ENCODE measurements at places on chromosomes 6 and 20.

DNA sequence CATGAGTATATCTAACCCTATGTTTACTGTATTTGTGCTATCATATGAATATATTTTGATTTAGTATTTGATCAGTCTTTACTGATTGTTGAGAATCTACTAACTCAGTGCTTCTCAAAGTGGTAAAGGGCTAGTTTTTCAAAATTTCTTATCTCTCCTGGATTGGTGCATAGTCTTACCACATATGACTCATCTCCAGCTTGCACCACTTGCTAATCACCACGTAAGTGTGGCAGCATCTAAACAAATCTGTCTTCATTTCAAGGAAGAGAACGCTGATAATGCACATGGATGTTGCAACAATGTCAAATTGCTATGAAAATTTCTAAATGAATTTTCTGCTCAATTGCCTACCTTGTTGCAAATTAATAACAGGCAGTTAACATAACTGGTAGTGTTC lies 299.5 kb downstream of the PAX1 start:
- no peak for DNase-seq

GRCh38 chr6:168368066-168368820 lies 48.7 kb upstream of the DACT2 start:
- DNase-seq = no peak

DNA sequence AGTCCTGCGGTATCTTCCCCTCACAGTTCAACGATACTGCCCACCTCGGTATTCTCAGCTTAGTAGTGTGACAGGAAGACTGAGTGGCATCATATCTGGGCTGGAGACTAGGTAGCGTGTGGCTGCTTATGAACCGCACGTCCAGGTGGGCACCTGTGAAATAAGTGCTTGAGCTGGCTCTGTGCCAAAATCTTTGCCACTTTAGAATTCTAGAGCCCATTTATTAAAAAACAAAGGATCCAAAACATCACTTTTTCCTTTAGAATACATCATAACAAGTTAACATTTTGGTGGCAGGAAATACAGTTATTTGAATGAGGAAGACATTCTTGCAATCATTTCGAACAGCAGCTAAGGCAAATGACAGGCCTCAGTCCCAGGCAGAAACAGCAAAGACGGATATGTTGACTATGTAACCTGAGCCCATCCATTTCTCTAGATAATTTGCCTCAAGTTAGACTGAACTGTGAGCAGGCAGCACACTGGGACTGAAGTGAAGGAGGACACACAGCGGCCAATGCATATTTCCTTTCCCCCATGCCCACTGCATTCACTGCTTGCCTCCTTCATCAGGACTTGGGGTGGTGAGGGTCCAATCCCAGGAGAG lies 136.6 kb downstream of the GMDS start:
- DNase-seq = no peak

DNA sequence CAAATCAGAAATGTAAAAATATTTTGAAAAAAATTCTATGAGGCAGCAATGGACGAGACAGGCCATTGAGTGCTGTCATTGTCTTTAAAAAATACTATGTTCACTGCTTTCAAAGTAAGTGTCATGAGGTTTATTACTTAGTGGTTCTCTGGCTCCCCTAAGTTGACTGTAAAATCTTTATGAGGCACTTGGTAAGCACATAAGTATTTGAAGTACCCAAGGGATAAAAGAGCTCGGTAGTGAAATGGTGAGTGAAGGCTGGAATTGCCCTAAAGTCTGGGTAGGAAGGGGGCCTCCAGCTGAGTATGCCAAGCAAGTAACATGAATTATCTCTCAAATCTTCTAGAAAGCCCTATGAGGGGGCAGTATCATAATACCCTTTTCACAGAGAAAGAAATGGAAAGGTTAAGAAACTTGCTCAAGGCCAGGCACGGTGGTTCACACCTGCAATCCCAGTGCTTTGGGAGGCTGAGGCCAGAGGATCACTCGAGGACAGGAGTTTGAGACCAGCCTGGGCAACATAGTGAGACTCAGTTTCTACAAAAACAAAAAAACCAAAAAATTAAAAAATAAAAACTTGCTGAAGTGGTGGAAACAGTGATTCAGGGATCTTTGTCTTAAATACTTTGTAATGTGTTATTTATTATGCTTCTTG lies 5.5 kb upstream of the CTCFL start:
- no peak for DNase-seq

DNA sequence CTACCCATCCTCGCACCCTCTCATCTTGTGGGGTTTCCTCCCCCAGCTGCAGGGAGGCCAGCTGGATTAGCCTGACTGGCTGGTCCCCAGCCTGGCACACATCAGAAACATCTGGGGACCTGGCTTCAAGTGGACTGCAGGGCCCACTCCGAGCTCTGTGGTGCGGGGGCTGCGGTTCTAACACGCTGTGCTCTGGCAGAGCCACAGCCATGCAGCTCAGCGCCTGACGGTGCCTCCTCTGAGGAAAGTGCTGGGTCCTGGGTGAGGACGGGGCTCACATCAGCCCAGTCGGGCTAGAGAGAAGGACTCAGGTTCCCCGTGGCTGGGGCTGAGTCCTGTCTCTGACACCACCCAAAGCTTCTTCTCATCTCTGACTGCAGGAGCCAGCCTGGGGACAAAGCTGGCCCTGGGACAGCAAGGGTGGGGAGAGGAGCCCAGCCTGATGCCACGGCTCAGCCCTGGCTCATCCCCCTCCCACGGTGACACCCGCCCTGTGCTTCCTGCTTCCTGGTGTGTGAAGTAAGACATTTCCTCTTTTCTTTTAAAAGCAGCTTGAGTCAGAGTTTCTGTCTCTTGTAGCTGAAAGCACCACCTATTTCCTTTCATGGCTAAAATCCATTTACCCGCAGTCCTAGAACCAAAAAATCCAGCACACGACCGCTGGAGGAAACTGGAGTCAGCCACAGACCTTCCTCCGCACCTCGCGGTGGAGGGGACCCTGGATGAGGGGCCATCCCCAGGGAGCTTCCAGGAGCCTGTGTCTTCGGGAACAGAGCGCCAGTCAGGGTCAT lies 127.4 kb upstream of the AFDN start:
- no peak for DNase-seq

- no peak for DNase-seq
Measured at GRCh38 chr20:12906361-12906760, 102.4 kb upstream of the SPTLC3 start.

DNA sequence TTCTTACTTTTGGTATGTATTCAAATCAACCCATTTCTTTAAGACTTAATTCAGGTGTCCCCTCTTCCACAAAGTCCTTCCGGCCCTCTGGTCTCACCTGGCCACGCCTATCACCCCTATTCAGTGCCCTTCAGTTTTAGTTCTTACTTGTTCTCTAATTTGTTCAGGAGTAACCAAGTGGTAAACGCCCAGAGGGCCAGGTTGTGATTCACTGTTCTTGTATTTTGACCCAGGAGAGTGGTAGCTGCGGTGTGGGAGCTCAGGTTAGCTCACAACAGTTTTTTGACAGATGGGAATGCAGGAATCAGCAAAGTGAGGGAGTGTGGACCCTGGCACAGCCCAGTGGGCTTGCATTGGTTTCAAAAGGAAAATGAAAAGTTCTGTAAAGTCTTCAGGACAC lies 81.7 kb upstream of the RIPOR2 start:
- no peak for DNase-seq

DNA sequence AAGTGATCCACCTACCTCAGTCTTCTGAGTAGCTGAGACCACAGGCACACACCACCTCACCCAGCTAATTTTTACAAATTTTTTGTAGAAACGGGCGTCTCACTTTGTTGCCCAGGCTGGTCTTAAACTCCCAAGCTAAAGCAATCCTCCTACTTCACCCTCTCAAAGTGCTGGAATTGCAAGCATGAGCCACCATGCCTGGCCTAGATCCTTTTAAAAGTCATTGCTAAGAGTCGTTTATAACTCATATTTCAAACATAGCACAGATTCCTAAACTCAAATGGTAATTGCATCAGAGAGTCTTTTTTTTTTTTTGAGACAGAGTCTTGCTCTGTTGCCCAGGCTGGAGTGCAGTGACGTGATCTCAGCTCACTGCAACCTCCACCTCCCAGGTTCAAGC lies 7.7 kb upstream of the SAMHD1 start:
- DNase-seq = no peak

- DNase-seq = no peak
Measured at GRCh38 chr20:20450521-20450920, 82.6 kb downstream of the INSM1 start.

DNA sequence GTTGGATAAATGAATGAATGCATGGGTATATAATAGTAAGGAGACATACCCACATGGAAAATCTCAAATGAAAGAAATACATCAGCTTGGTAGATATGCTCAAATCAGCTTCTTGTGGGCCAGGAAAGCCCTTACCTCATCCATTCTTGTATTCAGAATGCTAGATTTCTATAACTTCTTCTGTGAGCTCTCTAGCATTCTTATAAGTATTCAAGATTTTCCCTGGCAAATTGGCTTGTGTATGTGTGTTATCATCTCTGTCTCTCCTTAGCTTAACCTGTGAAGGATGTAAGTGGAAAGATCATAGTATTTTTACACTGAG lies 100.8 kb downstream of the OR2B2 start:
- DNase-seq = no peak

DNA sequence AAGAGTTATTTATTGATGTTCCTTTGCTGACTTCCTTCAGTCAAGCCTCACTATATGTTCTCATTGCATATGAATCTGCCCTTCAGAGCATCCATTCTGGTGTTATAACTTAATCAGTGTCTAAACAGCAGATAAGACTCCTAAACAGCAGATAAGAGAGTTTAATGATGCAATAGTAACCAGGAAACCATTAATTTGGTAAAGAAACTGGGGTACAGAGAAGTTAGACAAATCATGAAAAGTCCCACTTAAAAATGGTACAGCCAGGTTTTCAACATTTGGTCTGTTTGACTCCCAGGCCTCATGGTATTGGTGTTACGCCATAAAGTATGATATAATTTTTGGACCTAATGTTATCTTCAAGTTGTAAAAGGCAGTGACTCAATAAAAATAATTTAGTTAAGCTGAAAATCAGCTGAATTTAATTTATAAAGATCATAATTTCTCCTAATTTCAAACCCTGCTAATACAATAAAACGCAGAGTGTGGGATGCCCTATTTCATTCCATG lies 127.4 kb upstream of the DST start:
- DNase-seq = no peak

DNA sequence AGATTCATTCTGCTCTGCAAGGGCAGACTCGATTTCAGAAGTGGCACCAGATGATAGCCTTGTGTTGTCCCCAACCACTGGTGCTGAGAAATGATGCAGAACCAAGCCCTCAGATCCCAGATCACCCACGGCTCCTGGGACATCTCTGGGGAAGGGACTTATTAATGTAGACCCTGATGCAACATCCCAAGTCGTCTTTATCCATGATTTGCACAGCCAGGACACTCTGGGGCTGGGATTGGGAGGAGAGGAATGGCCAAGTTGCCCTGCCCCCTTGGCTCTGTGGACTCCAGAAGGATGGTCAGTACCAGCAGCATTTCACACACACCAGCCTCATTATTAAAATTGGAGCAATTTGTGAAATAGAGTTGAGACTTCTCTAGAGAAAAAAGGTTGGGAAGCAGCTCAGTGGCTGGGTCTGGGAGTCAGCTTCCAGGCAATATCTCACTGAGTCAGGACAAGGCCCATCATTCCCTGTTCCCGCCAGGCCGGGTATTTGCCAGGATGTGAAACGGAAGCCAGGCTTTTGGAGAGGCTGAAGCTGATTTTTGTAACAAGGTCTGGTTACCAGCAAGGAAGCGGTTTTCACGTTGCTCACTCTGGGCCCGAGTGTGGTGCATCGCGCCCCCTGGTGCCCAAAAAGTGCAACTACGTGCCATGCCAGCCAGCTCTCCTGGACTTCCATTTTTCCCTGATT lies 67.4 kb downstream of the ZBTB2 start:
- DNase-seq = peak; percentile 90

GRCh38 chr6:35496036-35496840 lies 641 bp downstream of the TEAD3 start:
- DNase-seq = no peak

DNA sequence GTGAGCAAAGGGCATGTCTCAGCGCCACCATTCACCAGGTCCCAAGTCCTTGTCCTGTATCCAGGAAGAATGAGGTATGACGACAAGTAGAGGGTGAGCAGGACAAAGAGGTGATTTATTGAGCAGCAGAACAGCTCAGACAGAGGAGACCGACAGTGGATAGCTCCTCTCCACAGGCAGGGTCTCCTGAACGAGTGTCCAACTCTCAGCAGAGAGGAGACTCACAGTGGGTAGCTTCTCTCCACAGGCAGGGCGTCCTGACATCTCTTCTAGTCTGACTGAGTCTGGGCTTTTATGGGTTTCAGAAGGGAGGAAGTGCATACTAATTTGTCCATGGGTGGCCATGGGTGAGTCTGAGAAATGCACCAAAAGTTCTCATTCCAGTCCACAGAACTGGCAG lies 204.7 kb downstream of the ANKRD60 start:
- DNase-seq = no peak

GRCh38 chr6:11732036-11732631 lies 46.5 kb downstream of the ADTRP start:
- peak; percentile 99 for DNase-seq

DNA sequence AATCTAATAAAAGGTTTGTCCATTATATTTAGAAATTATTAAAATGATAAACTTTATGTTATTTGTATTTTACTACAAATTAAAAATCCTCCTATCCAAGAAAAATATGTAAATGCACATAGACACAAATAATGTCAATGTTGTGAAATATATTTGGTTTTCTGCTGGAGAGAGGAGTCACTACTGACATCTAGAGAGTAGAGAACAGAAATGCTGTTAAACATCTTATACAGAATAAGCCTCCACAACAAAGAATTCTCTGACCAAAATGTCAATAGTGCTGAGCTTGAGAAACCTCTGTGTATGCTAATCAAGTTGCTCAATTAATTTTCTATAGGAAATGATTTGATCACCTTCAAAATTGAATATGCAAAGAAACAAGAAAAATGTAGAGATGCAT lies 12.4 kb downstream of the HTR1B start:
- DNase-seq = no peak

DNA sequence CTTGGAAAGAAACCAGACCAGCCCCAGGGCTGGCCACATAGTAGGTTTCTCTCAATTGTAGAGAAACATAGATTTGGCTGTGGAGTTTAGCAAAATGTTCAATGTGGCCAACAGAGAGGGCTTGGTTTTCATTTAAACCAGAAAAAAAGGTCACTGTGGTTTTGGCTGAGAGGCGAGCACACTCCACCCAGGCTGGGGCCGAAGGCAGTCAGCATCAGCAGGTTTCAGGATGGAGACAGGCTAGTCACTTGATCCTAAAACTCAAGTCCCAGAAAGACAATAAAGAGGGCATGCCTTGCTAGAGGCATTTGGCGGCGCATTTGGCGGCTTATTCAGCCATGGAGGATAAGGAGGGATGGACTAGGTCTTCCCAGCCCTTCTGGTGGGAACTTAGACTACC lies 73.1 kb downstream of the PRND start:
- DNase-seq = peak; percentile 63

GRCh38 chr6:13796781-13797180 lies 17.6 kb downstream of the MCUR1 start:
- DNase-seq = no peak

GRCh38 chr20:53226826-53227225 lies 254.7 kb downstream of the TSHZ2 start:
- DNase-seq = no peak

DNA sequence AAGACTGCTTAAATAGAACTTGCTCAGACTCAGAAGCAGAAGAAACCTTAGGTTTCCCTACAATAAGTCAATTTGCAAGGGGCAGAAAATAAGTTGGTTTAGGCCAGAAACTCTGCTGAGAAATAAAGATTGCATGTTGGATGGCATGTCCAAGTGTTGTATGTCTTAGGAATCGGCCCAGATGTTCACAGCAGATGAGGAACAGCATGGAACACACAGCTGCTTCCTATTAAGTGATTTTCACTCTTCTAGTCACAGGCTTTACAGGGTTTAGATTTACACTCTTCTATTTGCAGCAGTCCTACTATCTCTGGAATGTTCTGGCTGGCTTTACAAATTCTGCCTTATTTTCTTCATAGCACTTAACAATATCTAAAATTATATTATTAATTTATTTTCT lies 3.2 kb downstream of the ZKSCAN4 start:
- DNase-seq = no peak

Measured in stromal cell of bone marrow (primary cell).